ENCODE measurements at places on chromosomes 6 and 20. TPM values are rescaled to one million over a fixed set of nuclear protein-coding genes. Genes with fewer than 3 reads are reported as not detected.

The BTN1A1 gene
- polyA plus RNA-seq = not detected

- no peak overlapping the region for H3K27ac ChIP-seq
- DNase-seq = no peak
- H3K4me1 ChIP-seq = peaks cover 6% of the 10 kb centered on the region
- no peak overlapping the region for H3K4me3 ChIP-seq
- H3K27me3 ChIP-seq = no peaks in the 10 kb centered on the region
Measured at GRCh38 chr6:144749263-144749662, 464.1 kb downstream of the UTRN start.

The PKIB gene
- polyA plus RNA-seq = 0.32 TPM

- H3K27me3 ChIP-seq = no peaks in the 10 kb centered on the region
- H3K36me3 ChIP-seq = no peaks in the 10 kb centered on the region
- no peaks in the 10 kb centered on the region for H3K4me1 ChIP-seq
- H3K4me3 ChIP-seq = no peak overlapping the region
- no peak for DNase-seq
Measured at GRCh38 chr20:3434232-3434631, 26.8 kb upstream of the DNAAF9 start.

DNA sequence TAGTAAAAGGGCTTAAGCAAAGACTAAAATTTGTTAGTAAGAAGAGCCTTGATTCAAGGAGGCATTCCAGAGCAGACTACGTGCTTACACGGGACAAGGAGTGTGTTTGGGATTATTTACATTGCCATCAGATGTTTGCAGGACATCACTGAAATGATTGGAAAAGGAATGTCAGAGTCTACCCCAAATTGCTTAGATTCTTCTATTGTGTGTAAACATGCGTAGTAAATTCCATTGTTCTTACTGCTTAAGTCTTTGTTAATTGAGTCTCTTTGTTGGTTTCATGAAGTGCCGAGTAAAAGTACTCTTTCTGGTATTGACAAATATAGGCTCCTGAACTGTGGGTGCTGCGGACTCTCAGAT lies 60.5 kb downstream of the CD83 start:
- H3K4me3 ChIP-seq = no peak overlapping the region
- no peak for DNase-seq
- no peak overlapping the region for H3K27ac ChIP-seq
- H3K27me3 ChIP-seq = no peaks in the 10 kb centered on the region
- no peaks in the 10 kb centered on the region for H3K36me3 ChIP-seq

GRCh38 chr20:6882561-6883291 lies 115.2 kb downstream of the BMP2 start:
- no peaks in the 10 kb centered on the region for H3K36me3 ChIP-seq
- H3K27me3 ChIP-seq = no peaks in the 10 kb centered on the region
- no peak overlapping the region for H3K27ac ChIP-seq
- no peak overlapping the region for H3K4me3 ChIP-seq

The OR12D3 gene
- polyA plus RNA-seq = not detected

The DPPA5 gene
- not detected for polyA plus RNA-seq

The LY6G6D gene
- not detected for polyA plus RNA-seq

The TRIM26 gene
- polyA plus RNA-seq = 23.5 TPM

GRCh38 chr6:51868591-51869355 lies 218.6 kb downstream of the PKHD1 start:
- no peaks in the 10 kb centered on the region for H3K36me3 ChIP-seq
- no peak overlapping the region for H3K4me3 ChIP-seq
- H3K27ac ChIP-seq = no peak overlapping the region
- no peak for DNase-seq
- H3K27me3 ChIP-seq = no peaks in the 10 kb centered on the region

DNA sequence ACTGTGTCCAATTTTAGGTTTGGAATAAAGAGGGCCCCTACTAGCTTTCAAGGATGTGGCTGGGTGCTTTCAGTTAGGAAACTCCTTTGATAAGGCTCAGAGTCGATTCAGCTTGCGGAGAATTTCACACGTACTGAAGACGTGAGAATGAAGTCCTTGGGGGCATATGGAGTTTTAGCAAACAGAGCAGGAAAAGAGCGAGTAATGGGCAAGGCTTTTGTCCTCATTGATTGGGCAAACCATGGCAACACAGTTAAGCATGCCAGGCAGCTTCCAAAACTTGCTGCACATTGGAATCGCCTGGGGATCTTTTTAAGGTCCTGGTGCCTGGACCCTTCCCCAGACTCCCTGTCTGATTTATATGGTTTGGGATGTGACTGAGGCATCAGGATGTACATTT lies 29.2 kb downstream of the ISM1 start:
- no peaks in the 10 kb centered on the region for H3K27me3 ChIP-seq
- H3K27ac ChIP-seq = no peak overlapping the region
- no peaks in the 10 kb centered on the region for H3K4me1 ChIP-seq
- no peak for DNase-seq
- H3K4me3 ChIP-seq = no peak overlapping the region
- no peaks in the 10 kb centered on the region for H3K36me3 ChIP-seq

GRCh38 chr20:4025679-4026078 lies 10.3 kb upstream of the RNF24 start:
- H3K4me3 ChIP-seq = no peak overlapping the region
- peaks cover 7% of the 10 kb centered on the region for H3K4me1 ChIP-seq
- no peaks in the 10 kb centered on the region for H3K36me3 ChIP-seq
- H3K27ac ChIP-seq = no peak overlapping the region
- H3K27me3 ChIP-seq = no peaks in the 10 kb centered on the region

The HRH3 gene
- polyA plus RNA-seq = 0.02 TPM

The NUDT3 gene
- 11.9 TPM for polyA plus RNA-seq

DNA sequence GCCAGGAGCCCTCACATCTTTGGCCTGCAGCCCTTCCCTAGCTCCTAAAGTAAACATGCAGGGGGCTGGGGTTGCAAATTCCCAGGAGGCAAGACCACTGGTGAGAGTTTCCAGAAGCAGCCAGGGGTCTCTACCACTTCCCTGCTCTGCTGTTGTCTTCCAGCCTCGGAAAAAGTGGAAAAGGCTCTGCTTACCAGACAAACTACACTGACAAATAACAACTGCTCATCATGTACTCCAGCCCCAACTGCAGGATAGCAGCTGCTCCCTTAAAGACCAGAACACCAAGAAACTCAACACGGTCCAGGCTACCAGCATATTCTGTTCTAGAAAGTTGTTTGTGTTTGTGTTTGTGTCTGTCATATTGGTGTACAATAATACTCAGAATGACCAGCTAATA lies 187.5 kb upstream of the MARCKS start:
- no peak overlapping the region for H3K4me3 ChIP-seq
- H3K36me3 ChIP-seq = no peaks in the 10 kb centered on the region
- H3K4me1 ChIP-seq = no peaks in the 10 kb centered on the region

The ABRACL gene
- polyA plus RNA-seq = 21.9 TPM

The RIPOR3 gene
- 1.2 TPM for polyA plus RNA-seq

- peaks cover 28% of the 10 kb centered on the region for H3K4me1 ChIP-seq
- H3K36me3 ChIP-seq = no peaks in the 10 kb centered on the region
- H3K27ac ChIP-seq = peak overlapping the region; percentile 80
- DNase-seq = no peak
- H3K27me3 ChIP-seq = no peaks in the 10 kb centered on the region
- H3K4me3 ChIP-seq = no peak overlapping the region
Measured at GRCh38 chr20:9492067-9492466, 22.3 kb upstream of the LAMP5 start.

- no peaks in the 10 kb centered on the region for H3K36me3 ChIP-seq
- no peak overlapping the region for H3K4me3 ChIP-seq
- peak; percentile 14 for DNase-seq
- H3K27ac ChIP-seq = no peak overlapping the region
Measured at GRCh38 chr6:153032255-153032882, 29.9 kb upstream of the MTRF1L start.

The CCN2 gene
- 709 TPM for polyA plus RNA-seq

DNA sequence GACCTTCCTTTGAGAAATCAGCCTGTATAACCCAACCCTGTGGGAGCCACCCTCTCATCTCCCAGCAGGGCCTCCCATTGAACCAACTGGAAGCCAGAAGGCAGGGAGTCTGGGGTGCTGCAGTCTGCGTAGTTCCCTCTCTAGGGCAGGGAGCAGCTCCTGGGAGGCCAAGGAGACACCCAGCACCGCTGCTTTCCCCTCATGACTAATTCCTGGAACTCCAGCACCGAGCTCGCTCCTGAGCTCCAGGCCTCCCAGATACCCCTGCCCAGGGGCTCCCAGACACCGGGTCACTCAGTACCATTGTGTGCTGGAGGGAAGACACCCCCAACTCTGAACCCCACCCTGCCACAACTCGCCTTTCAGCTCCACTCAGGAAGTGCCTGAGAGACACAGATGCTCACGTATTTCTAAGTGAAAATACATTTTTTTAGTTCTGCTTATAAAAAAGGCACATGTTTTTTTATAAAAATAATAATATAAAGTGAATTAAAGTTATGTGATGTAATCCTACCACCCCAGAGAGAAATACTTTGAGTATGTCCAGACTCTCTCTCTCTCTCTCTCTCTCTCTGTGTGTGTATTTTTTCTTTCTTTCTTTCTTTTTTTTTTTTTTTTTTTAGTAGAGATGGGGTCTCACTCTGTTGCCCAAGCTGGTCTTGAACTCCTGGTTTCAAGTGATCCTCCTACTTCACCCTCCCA lies 17.5 kb downstream of the PIM1 start:
- H3K4me3 ChIP-seq = no peak overlapping the region
- no peaks in the 10 kb centered on the region for H3K36me3 ChIP-seq
- no peak for DNase-seq
- peaks cover 5% of the 10 kb centered on the region for H3K4me1 ChIP-seq
- H3K27me3 ChIP-seq = no peaks in the 10 kb centered on the region

DNA sequence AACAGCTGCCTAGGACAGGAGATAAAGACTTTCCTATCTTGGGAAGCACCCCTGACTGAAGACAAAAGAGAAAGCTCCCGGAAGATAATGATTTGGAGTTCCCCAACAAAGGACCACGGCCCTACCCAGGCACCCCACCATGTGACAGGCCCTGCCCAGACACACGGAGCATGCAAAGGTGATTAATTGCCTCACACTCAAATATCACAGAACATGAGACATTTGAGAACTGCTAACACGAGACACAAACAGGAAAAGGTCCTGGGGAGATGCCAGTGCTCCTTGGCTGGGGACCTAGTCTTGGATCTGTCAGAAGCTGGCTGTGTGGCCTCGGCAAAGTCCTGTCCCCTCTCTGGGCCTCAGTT lies 82.5 kb upstream of the PTPN1 start:
- peaks cover 5% of the 10 kb centered on the region for H3K4me1 ChIP-seq
- DNase-seq = no peak
- H3K27ac ChIP-seq = no peak overlapping the region
- H3K27me3 ChIP-seq = no peaks in the 10 kb centered on the region
- no peaks in the 10 kb centered on the region for H3K36me3 ChIP-seq

Measured in SK-N-SH (cell line).